ENCODE measurements at places on chromosomes 2 and 18.

GRCh38 chr2:144424559-144425240 is 95.2 kb downstream of the ZEB2 start:
- no peak for DNase-seq

- no peak for DNase-seq
Measured at GRCh38 chr2:44084850-44085249, 83.8 kb upstream of the PPM1B start.

- no peak for DNase-seq
Measured at GRCh38 chr2:199704358-199705238, 146.4 kb downstream of the FTCDNL1 start.

GRCh38 chr2:193946806-193947205 is 1710.2 kb upstream of the SLC39A10 start:
- no peak for DNase-seq

GRCh38 chr2:173669271-173669853 is 295.8 kb downstream of the SP3 start:
- DNase-seq, result no peak

DNA sequence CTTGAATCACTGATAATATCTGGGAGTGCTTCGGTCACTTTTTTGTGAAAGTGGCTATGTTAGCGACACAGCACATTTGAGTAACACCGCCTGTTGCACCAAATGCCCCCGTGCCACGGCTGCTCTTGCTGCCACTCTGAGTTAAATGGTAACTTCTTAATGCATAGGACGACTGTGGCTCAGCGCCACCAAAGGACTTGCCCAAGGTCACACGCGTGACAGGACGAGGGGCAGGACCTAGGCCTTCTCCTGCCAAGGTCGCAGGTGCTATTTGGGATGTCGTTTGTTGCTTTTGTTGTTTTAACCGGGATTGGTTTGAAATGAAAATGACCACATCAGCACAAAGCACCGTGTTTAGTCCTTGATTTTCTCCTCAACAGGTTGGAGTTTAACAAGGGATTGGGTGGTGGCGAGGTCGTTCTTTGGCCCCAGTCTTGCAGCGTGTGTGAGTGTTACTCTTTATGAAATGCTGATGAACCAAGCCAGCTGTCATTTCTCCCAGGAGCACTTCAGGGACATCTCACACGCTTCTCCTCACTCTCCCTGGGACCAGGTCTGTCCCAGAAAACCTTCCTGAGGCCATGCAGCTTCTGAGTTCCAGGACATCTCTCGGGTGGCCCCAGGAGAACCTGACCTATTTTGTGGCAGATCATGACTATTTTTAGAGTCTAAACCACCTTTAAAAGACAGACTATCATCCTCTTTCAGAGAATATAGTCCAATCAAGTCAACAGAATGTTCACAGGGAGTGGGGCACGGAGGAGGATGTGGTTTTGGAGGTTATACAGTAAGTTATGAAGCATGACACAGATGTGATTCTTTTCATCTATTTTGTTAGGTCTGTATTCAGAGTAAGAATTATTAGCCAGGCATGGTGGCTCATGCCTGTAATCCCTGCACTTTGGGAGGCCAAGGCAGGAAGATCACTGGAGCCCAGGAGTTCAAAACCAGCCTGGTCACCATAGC is 49.9 kb downstream of the MTCL1 start:
- no peak for DNase-seq

DNA sequence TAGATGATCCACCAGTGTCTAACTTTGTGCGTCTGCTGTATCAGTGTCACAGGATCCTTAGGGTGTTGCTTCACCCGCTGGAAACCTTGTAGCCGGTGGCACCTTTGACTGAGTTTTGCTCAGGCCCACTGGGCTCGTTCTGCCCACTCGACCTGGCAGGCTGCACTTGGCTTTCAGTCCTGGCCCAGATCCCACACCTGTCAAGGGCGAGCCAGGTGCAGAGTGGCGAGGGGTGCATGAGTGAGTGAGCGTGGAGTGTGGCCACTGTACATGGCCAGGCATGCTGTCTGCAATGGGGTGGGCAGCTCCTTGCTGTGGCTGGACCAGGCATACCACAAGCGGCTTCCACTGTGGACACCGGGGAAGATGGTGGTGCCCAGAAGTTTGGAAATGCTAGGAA is 179.0 kb downstream of the FAM210A start:
- DNase-seq, result no peak

DNA sequence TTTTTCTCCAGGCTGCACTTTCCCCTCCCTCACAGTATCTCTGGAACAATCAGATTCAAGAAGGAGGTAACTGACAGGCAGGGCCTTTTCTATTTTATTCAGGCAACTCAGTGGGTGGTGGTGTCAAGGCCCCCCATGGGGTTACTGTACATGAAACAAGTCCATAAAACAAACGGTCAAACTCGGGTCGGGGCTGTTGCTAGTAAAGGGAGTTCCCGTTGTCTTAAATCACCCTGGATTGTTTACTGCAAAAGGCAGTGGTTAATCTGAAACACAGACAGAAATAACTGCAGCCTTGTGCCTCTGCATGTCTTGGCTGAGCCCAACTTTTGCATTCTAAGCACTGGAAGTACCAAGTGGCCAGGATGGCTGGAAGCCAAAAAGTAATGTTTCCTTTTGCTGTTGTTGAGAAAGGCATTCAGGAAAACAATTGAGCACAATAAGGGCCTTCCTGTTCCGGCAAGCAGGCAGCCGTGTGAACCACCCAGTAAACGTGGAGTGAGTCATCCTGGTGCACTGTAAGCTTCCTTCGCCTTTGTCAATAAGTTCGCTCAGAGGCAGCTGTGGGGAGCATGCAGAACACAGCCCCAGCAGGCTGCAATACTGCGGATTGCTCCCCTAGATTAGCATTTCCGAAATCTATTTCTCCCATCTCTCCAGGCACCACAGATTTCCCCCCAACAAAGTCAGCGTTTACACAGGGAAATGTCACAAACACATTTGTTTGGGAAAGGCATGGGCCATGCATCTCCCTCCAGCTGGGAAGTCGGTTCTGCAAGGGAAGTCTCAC is 149.6 kb downstream of the IRS1 start:
- no peak for DNase-seq

GRCh38 chr2:79820281-79820680 is 307.4 kb downstream of the CTNNA2 start:
- DNase-seq, result no peak

DNA sequence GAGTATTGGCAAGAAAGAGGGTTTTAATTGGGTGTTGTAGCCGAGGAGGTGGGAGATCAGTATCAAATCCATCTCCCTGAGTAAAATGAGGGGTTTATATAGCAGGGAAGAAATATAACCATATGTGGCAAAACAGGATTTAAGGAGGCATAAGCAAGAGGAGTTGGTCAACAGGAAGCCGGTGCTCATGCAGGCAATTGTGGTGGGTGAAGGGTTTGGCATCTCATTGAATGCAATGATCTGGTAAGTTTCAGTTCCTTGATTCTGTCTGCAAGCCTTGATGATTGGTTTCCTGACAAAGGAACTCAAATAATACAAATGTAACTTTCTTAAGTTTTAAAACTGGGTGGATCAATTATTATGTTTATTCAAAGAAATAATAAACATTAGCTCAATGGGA is 564.4 kb upstream of the LINC00305 start:
- DNase-seq, result no peak

- DNase-seq, result no peak
Measured at GRCh38 chr2:54601339-54601738, 122.1 kb upstream of the EML6 start.

DNA sequence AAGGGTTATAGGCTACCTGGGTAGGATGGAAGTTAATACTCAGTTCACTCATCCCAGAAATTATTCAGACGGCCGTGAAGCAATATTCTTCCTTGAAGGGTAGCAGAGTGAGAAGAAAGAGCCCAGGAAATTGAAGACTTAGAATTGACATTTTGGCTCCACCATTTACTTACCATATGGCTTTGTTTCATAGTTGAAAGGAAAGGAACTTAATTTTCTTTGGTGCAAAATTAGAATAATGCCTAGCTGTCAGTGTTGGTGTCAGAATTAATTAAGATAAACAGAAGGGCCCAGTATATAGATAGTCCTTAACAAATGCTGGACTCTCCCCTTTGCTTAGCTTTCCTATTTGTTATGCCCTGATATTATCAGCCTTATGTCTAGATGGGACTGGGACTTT is 263.2 kb downstream of the KCNJ3 start:
- DNase-seq, result no peak

GRCh38 chr2:8371653-8372052 is 310.2 kb upstream of the ID2 start:
- DNase-seq, result no peak

GRCh38 chr2:197264332-197264731 is 46.2 kb downstream of the ANKRD44 start:
- DNase-seq, result no peak

GRCh38 chr2:96359310-96359709 is 23.7 kb downstream of the NCAPH start:
- peak; percentile 37 for DNase-seq

DNA sequence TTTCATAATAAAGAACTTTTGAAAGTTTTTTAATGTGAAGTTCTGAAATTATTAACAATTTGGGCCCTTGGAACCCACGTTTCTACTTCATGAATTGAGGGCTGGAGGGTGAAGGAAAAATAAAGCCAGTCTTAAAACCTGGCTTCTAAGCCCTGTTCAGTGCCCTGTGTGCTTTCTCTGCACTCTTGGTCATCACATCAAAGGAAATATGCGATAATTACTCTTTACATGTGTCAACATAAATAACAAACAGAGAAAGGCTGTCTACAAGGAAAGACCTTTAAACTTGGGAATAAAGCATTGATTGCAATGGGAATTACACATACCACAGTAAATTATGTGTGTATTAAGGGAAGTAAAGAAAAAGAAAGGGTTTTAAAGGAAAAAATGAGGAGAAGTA is 150.7 kb upstream of the KLF7 start:
- DNase-seq, result no peak

Measured in activated naive CD4-positive, alpha-beta T cell (primary cell).